ENCODE measurements at places on chromosomes 11 and 22.
A peak's percentile ranks its signal among the peaks of the same experiment; 100 is the strongest.

DNA sequence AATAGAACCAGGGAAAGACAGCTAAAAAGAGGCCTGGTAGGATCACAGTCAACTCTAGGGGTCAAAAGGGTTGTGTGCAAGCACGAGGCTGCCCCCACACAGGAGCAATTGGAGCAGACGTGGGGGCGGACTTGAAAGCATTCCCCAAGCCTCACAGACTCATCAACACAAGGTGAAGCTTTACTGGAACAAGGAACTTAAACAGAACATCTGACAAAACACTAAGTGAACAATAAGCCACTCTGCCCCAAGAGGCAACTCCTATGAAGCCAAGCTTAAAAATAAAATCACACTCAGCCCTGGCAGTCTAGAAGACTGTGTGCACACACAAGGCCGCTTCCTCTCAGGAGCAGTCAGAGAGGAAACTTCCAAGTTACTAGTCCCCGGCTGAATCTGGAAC is 32.2 kb upstream of the TEAD1 start:
- no peak for DNase-seq

DNA sequence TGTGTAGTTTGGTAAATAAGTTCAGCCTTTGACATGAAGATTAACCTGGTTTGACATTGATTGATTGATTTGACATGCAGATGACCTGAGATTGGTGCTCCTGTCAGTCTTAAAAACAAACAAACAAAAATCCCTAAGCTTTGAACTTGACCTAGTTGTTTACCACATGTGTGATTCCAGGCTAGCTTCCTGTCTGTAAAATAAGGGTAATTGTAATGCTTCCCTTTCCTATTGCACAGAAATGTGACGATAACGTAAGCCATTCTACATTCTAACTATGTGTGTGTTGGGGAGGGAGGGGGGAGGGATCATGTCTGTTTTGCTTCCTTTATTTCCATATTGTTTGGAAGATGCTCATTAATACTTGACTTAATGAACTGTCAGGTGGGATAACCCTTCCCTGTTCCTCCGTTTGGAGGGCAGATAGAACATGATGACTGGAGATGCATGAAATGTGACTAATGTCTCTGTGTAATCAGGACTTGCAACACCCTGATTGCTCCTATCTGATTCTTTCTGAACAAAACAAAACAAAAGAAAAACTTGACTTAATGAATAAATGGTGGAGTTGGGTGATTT is 106.1 kb upstream of the CLMP start:
- no peak for DNase-seq

DNA sequence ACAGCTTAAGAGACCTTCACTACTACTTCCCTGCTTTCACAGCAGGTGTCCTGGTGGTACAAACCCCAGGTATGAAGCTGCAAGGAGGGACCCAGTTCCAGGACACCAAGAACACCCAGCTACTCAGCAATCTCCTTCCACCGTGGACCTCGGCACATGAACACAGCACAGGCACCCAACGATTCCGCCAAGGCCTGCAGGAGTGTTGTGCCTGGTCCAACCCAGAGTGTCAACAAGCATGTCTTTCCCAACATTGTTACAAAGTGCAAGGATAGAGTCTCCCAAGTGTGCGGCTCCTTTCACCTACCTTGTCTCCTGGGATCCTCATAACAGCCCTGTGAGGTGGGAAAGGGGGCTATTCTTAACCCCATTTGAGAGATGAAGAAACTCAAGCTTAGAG is 11.8 kb downstream of the PATZ1 start:
- no peak for DNase-seq

DNA sequence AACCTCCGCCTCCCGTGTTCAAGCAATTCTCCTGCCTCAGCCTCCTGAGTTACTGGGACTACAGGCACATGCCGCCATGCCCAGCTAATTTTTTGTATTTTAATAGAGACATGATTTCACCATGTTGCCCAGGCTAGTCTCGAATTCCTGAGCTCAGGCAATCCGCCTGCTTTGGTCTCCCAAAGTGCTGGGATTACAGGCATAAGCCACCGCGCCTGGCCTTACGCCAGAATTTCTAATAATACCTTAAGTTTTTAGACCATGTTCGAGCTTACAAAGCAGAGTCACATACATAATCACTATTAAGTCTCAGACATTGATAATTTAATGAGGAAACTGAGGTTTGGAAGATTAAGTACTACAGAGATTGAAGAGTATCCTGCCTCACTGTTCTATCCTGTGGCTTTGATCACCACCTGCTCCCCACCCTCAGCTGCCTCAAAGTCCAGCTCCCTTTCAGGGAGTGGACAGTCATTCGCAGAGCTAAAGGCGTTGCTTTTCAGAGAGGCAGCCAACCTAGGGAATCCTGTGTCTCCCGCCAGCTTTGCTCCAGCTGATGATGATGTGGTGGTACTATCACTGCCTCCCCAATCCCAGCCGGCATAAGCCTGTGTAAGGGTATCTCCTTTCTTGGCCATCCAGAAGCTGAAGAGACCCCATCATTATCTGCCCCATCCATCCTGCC is 7.7 kb downstream of the UBASH3B start:
- DNase-seq = no peak

DNA sequence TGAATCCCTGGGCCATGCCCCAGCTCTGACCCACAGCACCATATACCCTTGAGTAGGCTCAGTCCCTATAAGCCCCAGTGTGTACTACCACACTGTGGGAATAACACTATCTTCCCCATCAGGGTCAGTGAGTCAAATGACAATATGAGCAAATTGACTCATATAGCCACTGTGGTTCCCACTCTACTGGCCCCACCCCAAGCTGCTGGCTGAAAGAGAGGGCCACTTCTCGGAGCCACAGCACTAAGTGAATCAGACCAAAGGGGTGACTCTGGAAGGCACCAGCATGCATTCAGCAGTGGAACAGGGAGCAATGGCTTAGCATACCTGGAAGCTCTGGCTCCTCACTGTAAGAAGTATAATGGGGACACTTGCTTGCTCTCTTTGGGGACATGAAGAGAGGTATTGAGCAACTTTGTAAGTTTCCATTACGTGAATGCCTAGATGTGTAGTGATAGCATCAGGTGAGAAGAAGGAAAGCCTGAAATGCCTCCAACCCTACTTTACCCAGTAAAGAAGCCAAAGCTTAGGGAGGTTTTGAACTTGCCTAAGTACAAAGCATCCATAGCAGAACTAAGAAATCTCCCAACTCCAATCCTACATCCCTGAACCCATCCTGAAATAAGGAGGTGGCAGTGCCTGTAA is 13.5 kb downstream of the CD59 start:
- peak; percentile 86 for DNase-seq

- DNase-seq = no peak
Observed at GRCh38 chr11:34232807-34233206, 125.0 kb downstream of the ABTB2 start.

DNA sequence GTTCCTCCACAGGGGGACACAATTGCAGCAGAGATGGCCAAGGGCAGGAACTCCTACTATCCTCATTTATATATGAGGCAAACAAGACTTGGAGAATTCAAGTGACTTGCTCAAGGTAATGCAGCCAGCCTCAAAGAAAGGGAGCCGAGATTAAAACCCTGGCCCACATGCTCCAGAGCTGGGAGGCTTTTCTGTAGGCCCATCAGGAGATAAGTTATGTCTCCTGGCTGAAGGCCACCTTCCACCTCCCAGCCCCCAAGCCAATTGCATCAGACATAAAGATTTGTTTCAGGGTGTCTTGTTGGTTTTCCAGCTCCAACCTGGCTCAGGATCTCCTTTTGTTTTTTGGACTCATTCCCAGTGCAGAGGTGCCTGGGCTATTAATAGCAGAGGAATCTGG is 59.5 kb downstream of the SMIM38 start:
- DNase-seq = no peak

GRCh38 chr11:62678770-62679696 is at the start of gene UBXN1:
TSS of gene UBXN1 (minus strand) at chr11:62679073. CDS start at chr11:62678923, 150 bp downstream.
- no peak for DNase-seq

GRCh38 chr11:63621071-63621470 is 6.8 kb upstream of the PLAAT3 start:
- no peak for DNase-seq

GRCh38 chr11:17001806-17002205 is 12.4 kb downstream of the PLEKHA7 start:
- no peak for DNase-seq

GRCh38 chr11:1486054-1486825 is at the start of gene MOB2:
TSS of gene MOB2 (minus strand) at chr11:1486779. CDS start at chr11:1486556, 223 bp downstream.
- no peak for DNase-seq

- no peak for DNase-seq
Observed at GRCh38 chr11:121688860-121689614, 236.3 kb upstream of the SORL1-AS1 start.

DNA sequence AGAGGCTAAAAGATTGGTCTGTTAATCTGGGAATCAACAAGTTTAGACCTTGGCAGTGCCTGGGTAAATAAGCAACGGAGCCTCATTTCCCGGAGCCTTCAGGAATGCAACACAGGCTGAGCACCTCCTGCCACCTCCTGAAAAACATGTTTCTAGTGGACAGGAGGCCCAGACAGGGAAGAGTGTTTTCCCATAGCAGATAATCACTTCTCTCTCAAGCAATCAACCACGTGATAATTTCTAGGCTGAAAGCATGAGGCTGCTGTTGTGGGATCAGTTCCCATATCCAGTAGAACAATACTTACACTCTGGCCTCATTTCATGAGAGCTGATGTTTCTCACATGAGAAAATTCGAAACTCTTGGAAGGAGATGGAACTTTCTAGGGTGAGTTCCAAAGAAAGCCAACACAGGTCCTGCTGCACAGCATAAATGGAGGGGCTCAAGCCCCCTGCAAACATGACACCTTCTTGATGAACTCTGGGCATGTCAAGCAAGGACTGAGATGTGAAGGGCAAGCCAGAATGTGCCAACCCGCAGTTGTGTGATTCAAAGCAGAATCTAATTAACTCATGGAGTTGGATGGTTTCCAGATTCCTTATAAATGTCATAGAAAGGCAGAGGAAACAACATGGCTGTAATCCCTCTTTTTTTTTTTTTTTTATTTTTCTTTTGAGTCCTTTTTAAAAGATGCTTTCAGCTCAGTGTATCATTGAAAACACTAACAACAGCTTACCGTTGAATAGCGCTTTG is 228.5 kb upstream of the SESN3 start:
- no peak for DNase-seq

GRCh38 chr11:28107191-28107749 is 686 bp downstream of the KIF18A start:
- DNase-seq = peak; percentile 43

DNA sequence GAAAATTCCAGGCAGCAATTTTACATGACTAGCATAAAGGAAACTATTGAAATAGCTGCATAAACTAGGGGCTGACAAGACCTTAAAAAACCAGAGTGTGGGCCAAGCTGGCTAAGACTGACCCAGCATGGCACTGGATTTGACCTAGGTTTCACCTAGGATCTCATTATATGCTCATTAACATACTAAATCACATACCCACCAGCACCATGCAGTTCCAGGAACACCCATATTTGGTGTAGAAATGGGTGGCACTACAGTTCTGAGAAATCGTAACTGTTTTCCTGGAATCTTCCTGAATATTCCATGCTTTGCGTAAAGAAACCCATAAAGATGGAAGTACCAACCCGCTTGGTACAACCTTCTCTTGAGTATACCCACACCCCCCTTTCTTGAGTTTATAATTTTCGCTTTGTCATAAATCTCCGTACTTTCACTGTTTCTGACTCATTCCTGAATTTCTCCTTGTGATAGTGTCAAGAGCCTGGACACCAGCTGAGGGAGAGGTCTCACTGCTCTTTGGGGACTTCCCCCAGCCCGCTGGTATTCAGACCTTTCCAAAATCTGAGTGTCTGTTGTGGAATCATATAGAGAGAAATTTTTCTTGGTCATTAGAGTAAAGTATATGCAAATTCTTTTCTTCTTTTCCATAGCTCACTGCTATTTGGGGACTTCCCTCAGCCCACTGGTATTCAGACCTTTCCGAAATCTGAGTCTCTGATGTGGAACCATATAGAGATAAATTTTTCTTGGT is 55.1 kb downstream of the MTMR3 start:
- no peak for DNase-seq

GRCh38 chr11:108206171-108206570 is 16.3 kb downstream of the NPAT start:
- no peak for DNase-seq

DNA sequence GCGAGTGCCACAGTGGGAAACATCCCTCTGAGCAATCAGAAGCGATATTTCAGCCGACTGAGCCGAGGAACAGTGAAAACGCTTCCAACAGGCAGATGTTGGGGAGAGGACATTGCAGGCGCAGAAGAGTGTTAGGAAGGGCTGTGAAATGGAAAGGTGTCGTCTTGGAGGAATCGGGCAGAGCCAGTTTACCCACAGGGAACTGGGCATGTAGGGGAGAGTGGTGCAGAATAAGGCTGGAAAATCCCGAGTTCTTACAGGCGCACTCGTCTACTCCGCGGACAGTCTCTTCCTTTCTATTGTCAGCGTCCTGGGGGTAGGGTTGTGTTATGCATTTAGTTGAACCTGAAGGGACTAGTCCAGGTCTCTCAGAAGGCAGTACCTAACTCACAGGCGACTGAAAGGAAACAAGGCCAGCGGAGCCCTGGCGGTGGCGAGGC is 1.1 kb upstream of the APLP2 start:
- no peak for DNase-seq

DNA sequence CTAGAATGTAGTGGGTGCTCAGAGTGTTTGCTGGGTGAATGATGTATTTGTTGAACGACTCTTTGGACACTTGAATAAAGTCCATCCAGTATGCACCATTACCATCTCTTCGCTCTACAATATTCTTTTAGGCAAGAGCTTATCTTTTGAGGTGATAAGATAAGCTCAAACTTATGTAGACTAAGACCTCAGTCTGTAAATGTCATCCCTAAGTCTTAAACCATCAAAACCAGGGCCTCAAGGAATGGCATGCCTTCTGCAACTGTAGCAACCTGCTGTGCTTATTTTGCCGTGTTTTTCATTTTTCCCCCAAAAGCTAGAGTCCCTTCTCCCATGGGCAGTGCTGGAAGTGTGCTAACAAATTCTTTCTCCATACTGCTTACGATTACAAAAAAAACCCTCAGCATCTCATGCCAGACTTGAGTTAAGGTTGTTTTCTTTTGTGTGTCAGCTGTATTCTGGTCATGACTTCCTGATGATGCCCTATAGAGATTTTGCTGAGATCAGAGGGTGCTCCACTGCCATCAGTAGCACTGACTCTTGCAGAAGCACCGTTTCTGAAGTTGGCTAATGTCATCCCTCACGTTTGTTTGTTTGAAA is 27.8 kb downstream of the LIMK2 start:
- no peak for DNase-seq

- DNase-seq = peak; percentile 88
Observed at GRCh38 chr11:105046898-105047579, 1.9 kb upstream of the CARD16 start.

GRCh38 chr22:46414704-46415103 is 79.2 kb downstream of the TRMU start:
- no peak for DNase-seq

GRCh38 chr11:79139900-79140299 is 300.9 kb downstream of the TENM4 start:
- no peak for DNase-seq

GRCh38 chr11:84819128-84819527 is 808.0 kb downstream of the DLG2 start:
- no peak for DNase-seq

- no peak for DNase-seq
Observed at GRCh38 chr11:47723041-47723440, 7.9 kb upstream of the AGBL2 start.

GRCh38 chr22:45335854-45336522 is 26.3 kb downstream of the FAM118A start:
- no peak for DNase-seq

Data from HS-27A (cell line).